Right lung (tissue), 10 donors: ENCODE measurements at places on chromosomes 7 and 10. TPM values are rescaled to one million over a fixed set of nuclear protein-coding genes. Genes with fewer than 3 reads are reported as not detected.

The HECTD2 gene
- 97.9 TPM for polyA plus RNA-seq

The CCM2 gene
- 36.6 TPM for polyA plus RNA-seq

GRCh38 chr7:44078521-44078920, 3.8 kb downstream of the POLM start:
- no peak for DNase-seq

DNA sequence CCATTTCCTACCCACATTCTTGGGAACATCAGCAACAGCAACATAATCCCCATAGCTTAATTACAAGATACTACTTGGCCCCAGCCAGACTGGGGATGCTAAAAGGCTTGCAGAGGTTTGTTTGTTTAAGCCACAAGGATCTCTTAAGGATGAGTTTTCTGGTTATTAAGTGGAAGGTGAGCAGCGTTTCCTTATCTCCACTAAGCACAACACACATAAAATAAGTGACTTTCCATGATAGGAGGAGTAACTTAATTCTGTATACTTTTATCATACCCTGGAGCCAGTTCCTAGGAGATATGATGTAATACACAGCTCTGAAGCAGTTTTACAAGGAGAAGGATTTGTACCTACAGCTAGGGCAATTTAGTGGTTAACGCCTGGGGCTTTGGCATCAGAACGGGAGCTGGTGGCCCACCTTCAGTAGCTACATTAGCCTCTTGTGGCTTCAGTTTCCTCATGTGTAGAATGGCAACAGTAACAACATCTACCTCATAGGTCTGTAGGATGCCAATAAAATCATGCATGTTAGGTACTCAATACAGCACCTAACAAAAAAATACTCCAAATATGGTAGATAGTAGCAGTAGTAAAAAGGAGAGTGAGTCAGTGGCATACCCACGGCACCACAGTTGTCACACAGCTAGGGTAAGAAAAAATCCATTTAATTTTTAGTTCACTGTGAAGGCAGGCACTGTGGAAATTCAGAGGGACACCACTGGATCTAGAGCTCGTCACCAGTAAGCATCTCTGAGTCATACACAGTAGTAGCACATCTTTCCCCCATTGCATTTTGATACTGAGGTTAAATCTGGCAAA, 55.2 kb downstream of the DOCK4 start:
- no peak for DNase-seq

The SPDYE5 gene
- 7.0 TPM for polyA plus RNA-seq

The MOGAT3 gene
- polyA plus RNA-seq: 0.09 TPM

DNA sequence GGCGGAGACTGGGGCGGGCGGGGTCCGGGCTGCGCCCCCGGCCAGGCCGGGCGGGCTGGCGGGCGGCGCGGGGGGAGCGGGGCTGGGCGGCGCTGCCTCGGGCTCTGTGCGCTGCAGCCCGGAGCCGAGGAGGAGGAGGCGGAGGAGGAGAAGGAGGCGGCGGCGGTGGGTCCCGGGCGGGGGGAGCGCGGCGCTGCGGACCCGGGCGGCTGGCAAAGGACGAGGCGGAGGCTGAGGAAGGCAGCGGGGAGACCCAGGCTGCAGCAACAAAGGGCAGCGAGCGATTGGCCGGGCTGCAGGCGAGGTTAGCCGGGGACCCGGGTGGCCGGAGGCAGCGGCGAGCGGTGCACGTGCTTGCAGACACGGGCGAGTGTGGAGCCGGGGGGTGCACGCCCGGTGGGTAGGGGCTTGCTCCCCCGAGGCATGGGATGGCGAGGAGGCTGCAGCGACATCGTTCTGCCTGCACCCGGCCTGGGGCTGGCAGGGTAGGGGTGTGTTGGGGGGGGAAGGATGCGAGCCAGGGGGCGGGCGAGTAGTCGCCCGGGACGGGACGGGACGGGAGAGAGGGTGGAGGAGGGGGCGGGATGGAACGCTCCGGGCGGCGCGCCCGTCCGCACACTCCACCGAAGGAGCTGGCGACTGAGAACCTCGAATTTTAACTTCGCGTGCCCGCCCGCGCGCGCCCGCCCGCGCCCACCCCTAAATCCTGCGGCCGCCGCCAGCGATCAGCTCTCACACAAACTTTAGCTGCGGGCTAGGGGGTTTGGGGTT, 844 bp upstream of the KAT6B start:
- DNase-seq: no peak

DNA sequence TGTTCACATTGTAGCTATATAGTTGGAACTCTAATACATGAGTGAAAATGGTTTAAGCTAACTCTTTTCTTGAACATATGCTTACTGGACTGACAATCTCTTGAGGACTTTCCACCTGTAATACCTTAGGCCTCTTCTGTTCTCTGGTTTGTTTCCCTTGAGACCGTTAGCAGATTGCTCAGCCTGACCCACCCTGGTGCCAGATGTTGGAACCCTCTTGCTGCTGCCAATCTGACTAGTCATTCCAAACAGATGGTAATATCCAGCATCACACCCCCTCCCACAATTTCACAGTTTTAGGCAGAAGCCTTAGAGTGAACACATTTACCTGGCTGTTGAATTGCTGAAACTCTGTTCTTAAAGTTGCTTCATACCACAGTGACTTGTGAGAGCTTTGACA, 18.7 kb downstream of the CALD1 start:
- no peak for DNase-seq

The PAOX gene
- 5.7 TPM for polyA plus RNA-seq

DNA sequence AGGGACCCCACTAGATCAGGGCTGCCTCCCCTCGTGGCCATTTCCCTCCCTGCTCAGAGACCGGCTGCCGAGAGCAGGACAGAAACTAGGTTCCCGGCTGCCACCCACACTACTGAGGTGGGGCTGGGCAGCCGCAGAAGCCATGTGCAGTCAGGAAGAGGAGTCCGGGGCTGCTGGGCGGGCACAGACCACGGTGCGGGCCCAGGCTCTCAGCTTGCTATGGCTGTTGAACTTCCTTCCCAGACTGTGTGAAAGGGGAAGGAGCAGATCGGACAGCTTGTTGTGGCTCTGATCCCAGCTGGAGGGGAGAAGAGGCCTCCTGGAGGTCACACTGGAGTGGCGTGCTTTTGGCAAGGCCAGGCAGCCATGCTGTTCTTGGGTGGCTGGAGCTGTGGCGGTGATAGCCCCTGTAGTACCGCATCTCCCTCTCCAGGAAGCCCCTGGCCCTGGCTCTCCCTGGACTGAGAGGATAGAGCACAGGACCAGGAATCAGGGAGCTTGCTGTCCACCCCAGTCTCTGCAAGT, 56.8 kb downstream of the HK1 start:
- DNase-seq: peak; percentile 48

DNA sequence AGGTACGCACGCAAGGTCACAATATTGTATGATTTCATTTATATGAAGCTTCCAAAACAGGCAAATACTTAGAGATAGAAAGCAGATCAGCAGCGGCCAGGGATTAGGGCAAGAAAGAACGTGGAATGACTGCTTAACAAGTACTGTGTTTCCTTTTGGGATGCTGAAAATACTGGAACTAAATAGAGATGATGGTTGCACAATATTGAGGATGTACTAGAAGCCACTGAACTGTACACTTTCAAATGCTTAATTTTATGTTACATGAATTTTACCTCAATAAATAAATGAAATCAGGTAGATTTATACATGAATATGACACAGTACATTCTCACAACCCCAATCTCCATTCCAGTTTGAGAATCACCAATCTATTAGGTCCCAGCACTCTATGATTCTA, 15.6 kb downstream of the SEM1 start:
- no peak for DNase-seq

The IQUB gene
- polyA plus RNA-seq: 2.9 TPM

- no peak for DNase-seq
These were observed 24.3 kb upstream of the PPP2R2D start for GRCh38 chr10:131876508-131876907.

The TRAPPC14 gene
- 16.9 TPM for polyA plus RNA-seq

DNA sequence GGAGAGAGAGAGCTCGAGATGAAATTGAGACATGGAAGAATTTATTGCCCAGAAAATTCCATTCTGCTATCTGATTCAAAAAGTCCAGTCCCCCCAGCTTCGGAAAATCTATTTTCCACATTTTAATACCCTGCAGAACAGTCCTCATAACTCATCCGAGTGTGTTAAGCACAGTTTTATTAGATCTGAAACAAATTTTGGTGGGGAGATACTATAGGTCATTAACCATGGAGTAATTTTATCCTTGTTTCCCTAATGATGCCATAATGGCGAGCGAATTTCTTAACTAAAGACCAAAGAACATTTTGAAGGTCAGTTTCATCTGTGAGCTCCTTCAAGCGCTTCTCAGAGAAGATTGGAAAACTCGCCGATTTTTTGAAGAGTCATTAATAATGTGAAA, 78.1 kb downstream of the HIF1AN start:
- no peak for DNase-seq

- no peak for DNase-seq
These were observed 61.6 kb downstream of the DENND11 start for GRCh38 chr7:141640239-141640840.

GRCh38 chr10:79905322-79906314, 43.3 kb downstream of the SFTPD start:
- no peak for DNase-seq

The CRHR2 gene
- polyA plus RNA-seq: 0.28 TPM

The CYP2C19 gene
- polyA plus RNA-seq: 0.12 TPM

The CISD1 gene
- polyA plus RNA-seq: 22.4 TPM

GRCh38 chr10:129939416-129940275, 24.4 kb downstream of the EBF3 start:
- DNase-seq: no peak

The ADARB2 gene
- polyA plus RNA-seq: 0.34 TPM

The SERPINE1 gene
- 2.0 TPM for polyA plus RNA-seq

GRCh38 chr10:32955790-32956189, 2.2 kb downstream of the ITGB1 start:
- DNase-seq: no peak

GRCh38 chr10:53063805-53064204, 291.2 kb upstream of the MBL2 start:
- no peak for DNase-seq

DNA sequence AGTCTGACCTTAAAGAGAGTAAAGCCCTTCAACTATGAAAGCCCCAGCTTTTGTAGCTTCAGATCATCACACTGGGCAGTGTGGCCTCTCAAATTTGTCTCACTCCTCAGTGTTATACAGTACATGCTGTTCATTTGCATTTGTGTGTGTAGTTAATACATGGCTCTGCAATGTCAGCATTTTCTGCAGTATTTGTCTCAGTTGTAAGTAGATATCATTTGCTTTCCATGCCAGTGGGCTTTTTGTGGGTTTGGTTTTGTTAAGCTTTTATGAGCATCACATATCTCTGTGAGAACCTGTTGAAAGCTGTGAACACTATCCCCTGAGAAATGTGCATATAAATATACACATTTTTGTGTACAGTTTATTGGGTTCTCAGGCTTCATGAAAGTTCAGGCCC, 57.0 kb downstream of the ZNF277 start:
- no peak for DNase-seq

The NME8 gene
- not detected for polyA plus RNA-seq

GRCh38 chr10:118955951-118956801, 73.3 kb upstream of the NANOS1 start:
- no peak for DNase-seq

DNA sequence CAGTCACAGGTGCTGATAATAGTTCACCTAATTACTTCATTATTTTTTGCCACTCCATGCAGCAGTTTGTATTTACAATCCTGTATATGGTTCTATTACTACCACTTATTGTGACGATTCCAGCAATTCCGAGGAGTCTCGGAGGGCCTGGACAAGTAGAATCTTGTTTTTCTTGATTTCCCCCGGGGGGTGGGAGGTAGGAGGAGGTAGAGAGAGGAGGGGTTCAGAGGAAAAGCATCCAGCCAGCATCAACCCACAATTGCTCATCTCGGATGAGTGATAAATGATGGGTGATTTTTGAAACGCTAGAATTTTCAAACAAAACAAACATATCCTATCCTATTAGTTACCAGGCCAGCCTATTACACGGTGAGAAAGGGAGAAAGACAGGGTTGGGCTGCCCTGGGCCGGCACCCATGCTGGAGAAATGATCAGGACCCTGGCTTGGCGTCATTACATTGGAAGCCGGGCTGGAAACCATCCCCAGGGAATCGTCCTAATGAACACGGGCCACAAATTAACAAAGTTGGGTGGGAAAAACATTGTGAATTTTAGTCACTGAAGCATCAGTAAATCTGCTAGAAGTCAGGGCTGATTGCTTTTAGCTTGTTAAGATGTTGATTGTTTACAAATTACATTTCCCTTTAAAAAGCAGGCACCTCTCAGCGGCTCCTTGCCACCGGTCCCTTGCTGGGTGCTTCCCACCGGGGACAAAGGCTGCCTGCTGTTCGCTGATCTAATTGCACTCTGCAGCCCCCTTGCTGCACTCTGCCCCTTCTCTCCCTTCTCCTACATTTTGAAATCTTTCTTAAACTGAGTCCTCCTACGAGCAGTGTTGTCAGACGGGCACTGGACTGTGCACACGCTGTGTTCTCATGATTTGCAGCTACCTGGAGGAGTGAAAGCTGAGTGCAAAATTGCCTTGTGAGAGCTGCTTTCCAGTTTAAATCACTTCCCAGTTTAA, 95.5 kb downstream of the FAM204A start:
- no peak for DNase-seq

GRCh38 chr7:48182718-48183369, 11.6 kb downstream of the ABCA13 start:
- DNase-seq: no peak

The GFRA1 gene
- polyA plus RNA-seq: 3.7 TPM

GRCh38 chr7:104584620-104585019, 256.2 kb downstream of the LHFPL3 start:
- DNase-seq: no peak

The TCAF2 gene
- 3.0 TPM for polyA plus RNA-seq

- DNase-seq: no peak
These were observed 91.0 kb downstream of the ADARB2 start for GRCh38 chr10:1646332-1646731.

GRCh38 chr7:97025130-97025499, 484 bp upstream of the DLX5 start:
- DNase-seq: no peak

- DNase-seq: no peak
These were observed 622.0 kb upstream of the PFKP start for GRCh38 chr10:2445370-2445769.

DNA sequence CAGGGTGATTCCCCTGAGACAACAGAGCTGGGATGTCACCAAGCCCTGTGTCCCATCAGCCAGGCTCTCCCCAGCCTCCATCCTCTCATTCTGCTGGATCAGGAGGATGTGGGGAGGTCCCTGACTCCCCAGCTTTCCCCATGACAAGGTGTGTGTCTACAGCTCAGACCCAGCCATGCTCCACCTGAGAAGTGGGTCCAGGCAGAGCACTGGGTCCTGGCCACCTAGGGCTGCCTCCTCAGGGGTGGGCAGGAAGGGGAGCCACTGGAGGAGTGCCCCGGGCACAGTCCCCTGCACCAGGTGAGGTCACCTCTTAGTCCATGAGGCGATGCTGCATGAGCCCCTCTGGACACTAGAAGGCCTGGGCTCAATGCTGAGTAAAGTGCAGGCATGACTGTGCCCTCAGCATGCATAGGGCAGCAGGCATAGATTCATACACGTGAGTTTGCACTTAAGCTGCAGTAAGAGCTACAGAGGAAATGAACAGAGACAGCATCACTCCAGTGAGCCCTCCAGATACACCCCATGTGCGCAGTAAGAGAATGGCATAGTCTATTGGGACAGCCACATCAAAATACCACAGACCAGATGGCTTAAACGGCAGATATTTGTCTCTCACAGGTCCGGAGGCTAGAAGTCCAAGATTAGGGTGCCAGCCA, 48.3 kb downstream of the ALOX5 start:
- no peak for DNase-seq

GRCh38 chr7:55887821-55888247, 578 bp downstream of the ZNF713 start:
- DNase-seq: peak; percentile 5
